Kidney epithelial cell (primary cell): ENCODE measurements at places on chromosomes 4 and X. TPM values are rescaled to one million over a fixed set of nuclear protein-coding genes. Genes with fewer than 3 reads are reported as not detected.

C4orf36 gene
- 0.71 TPM in 1 of 2 replicates, not detected in the other for total RNA-seq

USP26 gene
- total RNA-seq = not detected in 2 replicates

NAA10 gene
- total RNA-seq = 139 and 141 TPM in 2 replicates

DNA sequence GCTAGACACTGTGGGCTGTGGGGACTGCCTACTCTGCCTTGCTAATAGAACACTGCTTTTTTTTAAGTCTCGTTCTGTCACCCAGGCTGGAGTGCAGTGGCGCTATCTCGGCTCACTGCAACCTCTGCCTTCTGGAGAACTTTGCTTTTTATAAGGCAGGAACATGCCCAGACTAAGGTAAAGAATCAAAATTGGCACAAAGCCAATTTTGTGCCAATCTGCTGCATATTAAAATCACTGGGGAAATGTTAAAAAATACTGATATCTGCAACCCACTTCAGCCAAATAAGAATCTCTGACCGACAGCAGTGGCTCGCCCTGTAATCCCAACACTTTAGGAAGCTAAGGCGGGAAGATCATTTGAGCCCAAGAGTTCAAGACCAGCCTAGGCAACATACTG lies 36.5 kb upstream of the CEP135 start:
- DNase-seq = no peak

GRCh38 chr4:76354517-76355473 lies 48.3 kb downstream of the STBD1 start:
- no peak for DNase-seq

GRCh38 chr4:103998756-103999155 lies 279.0 kb upstream of the TACR3 start:
- no peak for DNase-seq

DNA sequence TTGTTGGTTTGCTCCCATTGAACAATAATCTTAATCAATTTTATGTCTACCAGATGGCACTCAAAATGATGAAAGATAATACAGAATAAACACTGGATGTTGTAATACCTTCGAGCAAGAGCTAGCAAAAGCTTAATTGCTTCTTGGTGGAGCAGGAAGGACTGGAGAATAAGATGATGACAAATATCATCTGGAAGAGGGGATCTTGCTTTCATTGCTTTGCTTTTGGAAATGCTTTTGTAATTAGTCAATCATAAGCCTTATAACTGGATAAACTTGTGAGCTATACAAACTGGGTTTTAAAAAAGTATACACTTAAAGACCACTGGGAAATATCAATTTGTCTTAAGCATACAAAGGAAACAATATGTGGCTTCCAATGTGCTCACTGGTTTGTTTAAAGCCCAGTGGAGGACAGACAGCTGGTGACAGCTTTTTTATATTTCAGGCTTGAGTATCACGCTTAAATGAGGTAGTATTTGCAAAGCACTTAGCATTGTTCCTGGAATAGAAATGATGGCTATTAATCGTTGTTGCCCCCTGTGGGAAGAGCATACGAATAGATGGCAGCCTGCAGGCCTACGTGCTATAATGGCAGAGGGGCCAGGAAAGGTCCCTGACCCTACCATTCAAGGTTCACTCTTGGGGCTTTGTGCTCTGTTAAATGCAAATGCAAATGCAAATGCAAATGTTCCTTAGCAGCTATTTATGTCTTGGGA lies 61.2 kb downstream of the TMEM150C start:
- no peak for DNase-seq

- peak; percentile 29 for DNase-seq
Measured at GRCh38 chr4:177726111-177726510, 283.9 kb upstream of the AGA start.

DNA sequence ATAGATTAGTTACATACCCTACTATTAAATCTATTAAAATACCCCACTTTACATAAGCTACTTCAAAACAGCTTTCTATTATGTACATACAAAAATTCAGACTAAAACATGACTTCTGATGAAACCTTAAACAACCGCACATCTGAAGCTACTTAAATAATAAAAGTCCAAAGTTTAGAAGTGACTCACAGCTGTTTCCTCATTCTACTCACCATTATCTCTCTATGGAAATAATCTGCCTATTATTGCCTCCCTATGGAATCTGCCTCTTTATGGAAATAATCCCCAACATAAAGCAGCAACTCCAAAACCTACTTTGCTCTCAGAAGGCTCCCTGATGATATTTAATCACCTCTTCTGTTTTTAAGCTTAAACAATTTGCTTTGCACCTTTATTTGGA lies 15.7 kb upstream of the BANK1 start:
- DNase-seq = no peak

DNA sequence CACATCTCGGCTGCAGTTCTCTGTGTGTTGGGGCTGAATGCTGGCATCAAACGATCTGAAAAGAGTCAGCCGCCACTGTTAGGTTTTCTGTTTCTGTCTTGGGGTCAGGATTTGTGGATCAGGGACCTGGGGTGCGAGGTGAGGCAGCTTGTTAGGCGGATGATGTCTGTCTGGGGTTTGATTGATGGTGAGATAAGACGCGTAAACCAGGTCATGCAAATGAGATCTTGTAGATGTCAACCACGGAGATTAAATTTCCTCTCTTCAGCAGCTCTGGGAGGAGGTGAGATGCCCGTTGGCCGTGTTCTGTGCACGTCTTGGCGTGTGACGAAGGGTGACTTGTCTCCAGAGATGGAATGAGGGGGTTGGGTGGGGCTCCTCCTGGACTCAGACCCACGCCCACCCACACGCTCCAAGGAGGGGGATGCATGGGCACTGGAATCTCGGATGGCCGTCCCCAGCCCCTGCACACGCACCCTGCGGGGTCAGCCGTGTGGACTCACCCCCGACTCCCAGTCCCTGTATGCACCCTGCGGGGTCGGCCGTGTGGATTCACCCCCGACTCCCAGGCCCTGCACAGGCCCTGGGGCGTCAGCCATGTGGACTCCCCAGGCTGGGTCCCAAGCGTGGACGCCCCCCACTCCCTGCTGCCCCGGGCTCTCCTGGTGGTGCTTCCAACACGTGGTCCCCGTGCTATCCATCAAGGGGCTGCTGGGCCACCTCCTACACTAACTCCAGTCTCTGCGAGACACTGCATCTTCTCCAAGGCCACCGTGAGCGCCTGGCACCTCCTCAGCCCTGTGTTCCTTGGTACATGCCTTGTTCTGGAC lies 16.0 kb upstream of the UVSSA start:
- no peak for DNase-seq

- DNase-seq = no peak
Measured at GRCh38 chrX:107290019-107290418, 83.6 kb downstream of the DNAAF6 start.

DNA sequence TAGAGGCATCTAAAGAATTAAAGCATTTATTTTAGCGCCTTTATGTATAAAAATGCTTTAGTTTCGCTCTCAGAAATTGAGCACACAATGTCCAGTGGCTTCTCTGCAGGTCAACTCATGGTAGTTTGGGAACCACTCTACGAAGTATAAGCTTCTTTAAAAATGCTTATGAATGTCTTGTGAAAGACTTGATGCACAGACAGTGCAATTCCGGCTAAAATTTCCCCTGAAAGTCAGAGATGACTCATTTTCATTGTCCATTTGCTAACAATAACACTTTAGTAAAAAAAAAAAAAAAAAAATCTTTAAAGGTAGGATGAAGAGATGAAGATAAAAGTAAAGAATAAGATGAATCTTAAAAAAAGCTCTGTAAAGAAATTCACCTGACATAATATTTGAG lies 117.2 kb downstream of the PDHA2 start:
- no peak for DNase-seq

DNA sequence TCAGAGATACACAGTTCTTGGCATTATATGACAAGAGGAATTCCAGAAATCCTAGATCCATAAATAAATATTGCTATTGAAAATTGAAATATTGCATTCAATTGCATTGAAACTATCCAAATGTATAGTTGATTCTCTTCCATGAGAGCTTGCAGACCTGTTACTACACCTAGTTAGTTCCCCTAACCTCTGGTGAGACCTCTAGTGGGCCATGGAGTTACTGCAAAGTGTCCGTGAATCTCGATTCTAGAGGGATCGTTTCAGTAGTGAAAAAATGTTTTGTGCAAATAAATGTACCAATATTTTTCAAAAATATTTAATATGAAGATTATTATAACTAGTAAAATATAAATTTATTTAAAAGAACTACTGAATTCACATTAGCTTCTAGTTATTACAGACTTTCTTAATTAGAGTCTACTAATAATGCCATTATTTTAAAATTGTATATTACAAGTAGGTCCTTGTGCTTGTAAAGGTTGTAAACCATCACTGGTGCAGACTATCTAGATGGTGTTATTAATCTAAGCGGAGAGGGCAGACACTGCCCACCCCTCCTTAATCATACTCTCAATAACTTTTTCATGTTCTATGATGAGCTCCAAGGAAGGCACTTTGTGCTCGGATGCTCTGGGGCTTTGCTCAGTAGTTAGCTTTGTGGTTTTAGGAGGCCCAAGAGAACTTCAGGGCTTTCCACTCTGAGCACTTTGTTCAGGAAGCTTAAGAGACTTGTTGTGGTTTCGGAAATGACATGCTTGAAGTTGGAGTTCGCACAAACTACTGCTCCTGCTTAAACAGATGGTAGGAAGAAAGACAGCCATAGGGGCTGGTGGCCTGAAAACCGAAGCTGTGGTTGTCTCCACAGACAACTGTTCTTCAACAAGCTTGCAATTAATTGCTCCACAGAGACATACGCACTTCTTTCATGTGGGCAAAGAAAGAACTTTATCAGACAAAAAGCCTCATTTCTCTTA lies 42.8 kb downstream of the IL21 start:
- no peak for DNase-seq

- peak; percentile 77 for DNase-seq
Measured at GRCh38 chr4:11614426-11614825, 185.7 kb upstream of the HS3ST1 start.

GRCh38 chrX:40081679-40082068 lies 16.1 kb downstream of the BCOR start:
- no peak for DNase-seq

DNA sequence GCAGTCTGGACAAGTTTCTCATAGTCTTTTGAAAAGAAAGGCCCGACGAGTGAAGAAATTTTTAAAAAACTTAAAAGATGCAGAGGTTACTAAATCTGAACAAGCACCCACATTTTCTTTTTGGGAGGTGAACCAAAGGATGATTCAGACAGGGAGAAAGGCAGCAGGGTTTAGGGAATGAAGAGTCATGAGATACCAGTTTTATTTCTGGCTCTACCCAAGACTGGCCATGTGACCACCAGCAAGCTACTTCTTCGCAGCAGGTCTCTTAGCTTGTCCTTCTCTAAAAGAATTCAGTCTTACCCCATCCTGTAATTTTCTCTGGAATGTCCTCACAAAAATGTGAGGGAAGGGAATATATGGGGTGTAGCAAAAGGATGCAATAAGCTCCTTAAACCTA lies 37.6 kb downstream of the AMOT start:
- DNase-seq = no peak

- DNase-seq = no peak
Measured at GRCh38 chrX:136147315-136147901, at the start of gene FHL1. FHL1 (plus strand) TSS chrX:136147533.

DNA sequence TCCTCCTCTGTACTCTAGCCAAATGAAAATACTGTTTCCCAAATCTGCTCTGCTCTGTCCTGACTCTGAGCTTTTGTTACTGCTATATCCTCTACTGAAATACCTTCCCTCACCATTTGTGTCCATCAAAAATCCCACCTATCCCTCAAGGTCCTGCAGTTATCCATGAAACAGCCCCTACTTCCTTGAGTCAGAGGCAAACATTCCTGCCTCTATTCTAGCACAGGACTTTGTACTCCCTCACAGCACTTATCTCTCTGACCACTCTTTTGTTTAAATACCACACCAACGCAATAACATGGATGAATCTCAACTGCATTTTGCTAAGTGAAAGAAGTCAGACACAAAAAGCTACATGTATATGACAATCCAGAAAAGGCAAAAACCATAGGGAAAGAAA lies 10.5 kb upstream of the RNF128 start:
- DNase-seq = no peak

DNA sequence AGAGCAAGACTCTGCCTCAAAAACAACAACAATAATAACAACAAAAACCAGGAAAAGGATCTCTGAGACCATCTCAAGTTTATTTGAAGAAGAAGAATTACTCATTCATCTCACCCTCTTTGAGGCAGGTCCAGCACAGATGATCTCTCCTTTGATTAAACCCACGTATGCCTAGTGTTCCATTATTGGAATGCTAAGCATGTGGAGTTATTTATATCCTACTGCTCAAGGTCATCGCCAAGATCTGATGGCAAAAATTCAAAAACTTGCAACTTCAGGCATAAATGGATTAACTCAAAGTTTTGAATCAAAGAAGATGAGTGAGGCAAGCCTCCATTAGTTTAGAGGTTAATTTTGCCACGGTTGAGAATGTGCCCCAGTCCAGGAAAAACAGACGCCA lies 184.2 kb downstream of the DHRSX start:
- DNase-seq = no peak

DNA sequence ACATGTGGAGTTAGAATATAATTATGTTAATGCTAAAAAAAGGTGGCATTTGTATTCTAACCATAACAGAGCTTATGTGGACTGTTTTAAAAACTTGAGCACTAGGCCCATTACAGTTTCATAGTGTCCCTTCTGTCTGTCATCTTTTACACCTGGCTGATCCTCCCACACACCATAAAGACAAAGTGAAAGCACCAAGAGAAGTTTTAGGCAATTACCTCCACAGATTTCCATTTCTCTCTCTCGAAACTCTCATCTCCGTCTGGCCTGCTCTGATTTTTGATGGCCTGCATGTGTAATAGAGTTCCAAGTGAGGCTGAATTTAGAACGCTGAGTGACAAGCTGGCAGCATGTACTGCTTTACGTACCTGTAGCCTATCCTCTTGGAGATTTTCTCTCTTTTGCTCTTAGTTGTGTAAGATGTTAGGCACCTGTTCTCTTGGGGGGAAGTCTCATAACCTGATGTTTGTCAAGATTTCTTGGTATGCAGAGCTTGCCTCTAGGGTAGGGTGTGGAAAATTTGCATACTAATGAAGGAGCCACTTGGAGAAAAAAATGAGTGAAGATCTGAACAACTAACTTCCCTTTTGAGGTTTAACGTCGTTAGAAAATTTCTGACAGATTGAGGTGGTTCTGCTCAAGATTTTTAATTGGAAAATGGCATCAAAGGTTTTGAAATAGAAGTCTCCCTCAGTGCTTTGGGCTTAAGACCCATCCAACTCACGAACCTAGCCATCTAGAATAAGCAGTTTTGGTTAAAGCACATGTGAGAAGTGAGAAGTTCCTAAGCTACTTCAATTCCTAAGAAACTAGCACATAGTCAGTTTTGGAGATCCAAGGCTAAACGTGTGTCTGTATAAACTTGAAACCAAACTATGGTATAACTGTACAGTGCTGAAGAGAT lies 57.6 kb upstream of the RAP1GDS1 start:
- DNase-seq = no peak

DNA sequence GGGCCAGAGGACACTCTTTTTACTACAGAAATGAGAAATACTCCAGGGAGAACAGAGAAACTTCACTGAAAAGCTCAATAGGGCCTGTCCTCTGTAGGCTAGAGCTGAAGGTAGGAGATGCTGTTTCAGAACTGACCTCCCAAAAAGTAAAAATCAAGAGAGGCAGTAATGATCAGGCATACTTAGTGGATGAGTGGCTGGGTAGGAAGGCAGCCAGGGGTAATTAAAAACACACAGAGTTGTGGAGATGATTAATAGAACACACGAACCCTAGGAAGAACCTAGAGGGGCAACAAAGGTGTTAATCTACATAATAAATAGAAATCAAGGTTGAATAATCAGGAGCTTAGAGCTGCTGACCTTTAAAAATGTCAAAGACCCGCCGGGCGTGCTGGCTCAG lies 582.4 kb upstream of the ADGRL3 start:
- DNase-seq = no peak
